ENCODE measurements at places on chromosomes 1 and 21.
A peak's percentile ranks its signal among the peaks of the same experiment; 100 is the strongest.

DNA sequence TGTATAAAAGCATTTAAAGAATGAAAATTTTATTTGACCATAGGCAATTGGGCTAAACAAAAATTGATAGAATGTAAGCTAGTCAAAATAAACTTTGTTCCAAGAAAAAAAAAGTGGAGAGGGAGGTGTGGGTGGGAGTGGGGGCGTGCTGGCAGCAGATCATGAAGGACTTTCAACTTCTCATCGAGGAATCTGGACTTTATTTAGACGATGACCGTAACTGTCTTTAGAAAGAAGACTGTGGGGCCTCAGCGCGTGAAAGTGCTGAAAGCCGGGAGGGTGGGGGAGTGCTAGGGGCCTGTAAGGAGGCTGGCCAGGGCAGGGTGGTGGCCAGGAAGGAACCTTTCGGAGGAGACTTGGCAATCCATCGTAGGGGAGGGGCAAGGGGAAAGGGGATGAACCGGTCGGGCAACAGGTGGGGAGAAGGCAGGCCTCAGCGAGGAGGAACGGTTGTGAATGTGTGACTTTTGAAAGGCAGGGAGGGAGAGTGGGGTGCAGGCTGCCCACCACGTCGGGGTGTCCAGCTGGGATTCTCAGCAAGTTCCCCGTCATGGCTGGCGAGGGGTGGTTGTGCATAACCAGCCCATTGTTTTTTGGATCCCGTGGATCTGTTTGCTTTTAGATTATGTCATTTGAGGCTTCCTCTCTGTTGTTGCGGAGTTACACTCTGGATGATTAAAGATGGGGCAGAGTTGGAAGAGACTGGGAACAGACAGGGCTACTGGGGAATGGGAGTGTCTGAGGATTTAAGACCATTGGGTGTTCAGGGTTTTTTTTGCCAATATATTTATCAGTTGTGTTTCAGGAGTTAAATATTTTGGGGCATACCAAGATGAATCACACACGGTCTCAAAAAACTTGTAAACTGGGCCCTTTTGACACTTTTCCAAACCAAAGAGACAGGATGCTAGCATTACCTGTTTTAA, 35.5 kb downstream of the HUNK start:
- DNase-seq: no peak

- DNase-seq: no peak
These were observed 1.4 kb upstream of the TUT4 start for GRCh38 chr1:52554267-52554640.

GRCh38 chr1:167095368-167095767, 1.5 kb downstream of the STYXL2 start:
- no peak for DNase-seq

- no peak for DNase-seq
These were observed 65.4 kb downstream of the TAS1R2 start for GRCh38 chr1:18794051-18794450.

DNA sequence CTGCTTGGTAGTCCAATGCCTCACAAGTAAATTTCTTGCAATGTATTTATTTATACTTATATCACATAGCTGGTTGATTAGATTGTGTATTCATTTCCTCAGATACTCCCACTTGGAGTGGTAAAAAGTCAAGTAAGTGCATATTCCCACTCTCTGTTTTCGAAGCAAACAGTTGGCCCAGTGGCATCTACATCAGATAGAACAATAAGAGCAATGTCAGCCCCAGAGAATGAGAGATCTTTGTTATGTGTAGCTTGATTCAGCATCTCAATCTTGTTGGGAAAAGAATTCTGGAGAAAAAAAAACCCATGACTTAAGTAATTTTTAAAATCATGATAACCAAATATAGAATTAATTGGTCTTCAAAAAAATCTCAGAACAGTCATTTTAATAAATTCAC, 25.5 kb downstream of the RGL1 start:
- DNase-seq: no peak

- no peak for DNase-seq
These were observed 522 bp downstream of the TMEM59 start for GRCh38 chr1:54052431-54052933.

GRCh38 chr1:119594376-119594775, 53.7 kb downstream of the ZNF697 start:
- peak; percentile 6 for DNase-seq

DNA sequence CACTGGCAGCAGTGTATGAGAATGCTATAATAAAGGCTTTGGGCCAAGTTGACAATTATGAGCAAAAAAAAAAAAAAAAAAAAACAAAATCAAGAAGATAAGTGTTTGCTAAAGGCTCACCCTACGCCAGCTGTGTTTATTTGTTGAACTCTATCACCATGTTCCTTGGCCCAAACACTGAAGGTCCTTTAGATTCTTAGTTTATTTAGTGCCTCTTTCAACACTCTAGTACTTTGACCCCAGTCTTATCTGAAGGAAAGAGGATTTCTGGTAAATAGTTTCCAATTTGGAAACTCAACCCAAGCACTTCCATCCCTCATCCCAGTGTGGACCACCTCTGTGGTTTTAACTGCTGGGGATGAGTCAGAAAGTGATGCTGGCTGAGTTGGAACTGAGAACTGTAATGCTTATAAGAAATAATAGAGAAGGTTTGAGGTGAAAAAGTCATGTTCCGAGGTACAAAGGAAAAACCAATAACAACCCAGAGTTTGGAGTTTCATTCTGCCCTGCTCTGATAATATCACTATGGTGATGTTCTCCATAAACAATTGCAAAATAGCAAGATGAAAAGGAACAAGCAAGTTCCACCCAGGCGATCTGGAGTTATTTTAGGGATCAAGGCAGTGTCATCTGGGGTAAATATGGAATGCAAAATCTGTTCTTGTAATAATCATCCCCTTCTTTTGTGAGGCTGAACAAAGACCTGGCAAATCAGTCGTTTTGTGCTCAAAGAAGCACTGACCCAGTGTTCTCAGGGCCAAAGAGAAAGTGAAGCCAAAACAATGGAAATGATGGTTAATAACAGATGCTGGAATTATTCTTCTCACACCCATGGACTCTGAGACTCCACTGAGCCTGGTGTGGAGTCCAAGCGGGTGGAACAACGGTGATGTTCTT, 19.7 kb upstream of the CAPZB start:
- DNase-seq: peak; percentile 75

- DNase-seq: peak; percentile 57
These were observed 91.2 kb downstream of the SLC45A1 start for GRCh38 chr1:8409106-8409505.
